ENCODE measurements at places on chromosomes 16 and 17.

- no peak for DNase-seq
Measured at GRCh38 chr16:79493911-79494310, 106.6 kb downstream of the MAF start.

DNA sequence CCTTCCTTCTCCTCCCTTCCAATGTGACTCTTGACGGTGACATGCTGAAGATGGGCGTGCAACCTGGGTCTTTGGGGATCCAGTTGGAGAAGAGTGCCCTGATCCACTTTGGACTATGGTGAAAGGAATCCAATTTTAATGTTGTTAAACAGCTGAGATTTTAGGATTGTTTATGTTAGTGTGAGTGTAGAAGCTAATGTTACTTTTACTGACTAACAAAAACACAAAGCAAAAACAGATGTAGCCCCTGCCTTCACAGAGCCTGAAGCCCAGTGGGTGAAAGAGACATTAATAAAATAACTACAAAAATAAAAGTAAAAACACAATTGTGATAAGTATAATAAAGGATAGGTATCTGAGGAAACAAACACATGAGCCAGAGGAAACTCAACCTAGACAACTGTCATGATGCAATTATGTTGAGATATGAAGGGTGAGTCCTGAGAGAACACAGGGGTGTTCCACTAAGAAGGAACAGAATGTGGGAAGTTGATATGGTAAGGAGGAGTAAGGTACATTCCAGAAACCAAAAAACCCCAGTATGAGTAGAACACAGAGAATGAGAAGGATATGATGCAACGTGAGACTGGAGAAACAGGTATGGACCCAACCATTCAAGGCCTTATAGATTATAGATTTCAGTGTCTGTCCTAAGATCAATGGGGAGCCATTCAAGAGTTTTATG, 115.1 kb upstream of the PMFBP1 start:
- no peak for DNase-seq

- no peak for DNase-seq
Measured at GRCh38 chr16:466651-467050, 41.2 kb downstream of the RAB11FIP3 start.

GRCh38 chr17:62746941-62747340, 61.2 kb downstream of the MARCHF10 start:
- no peak for DNase-seq

DNA sequence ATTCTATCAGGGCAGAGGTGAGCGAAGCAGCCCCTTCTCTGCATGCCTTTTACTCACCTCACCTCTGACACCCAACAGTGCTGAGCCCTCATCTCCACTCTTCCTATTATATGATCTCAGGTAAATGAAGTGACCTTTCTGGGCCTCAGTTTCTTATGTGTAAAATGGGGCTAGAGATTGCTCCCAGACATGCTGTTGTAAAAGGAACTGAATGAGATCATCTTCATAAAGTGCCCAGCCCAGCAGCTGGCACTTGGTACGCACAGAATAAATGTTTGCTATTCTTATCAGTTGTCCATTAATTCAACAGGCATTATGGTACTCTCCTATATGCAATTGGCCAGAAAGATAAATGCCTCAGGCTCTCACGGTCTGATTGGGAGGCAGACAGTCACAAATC, 4.5 kb upstream of the GALK1 start:
- no peak for DNase-seq

DNA sequence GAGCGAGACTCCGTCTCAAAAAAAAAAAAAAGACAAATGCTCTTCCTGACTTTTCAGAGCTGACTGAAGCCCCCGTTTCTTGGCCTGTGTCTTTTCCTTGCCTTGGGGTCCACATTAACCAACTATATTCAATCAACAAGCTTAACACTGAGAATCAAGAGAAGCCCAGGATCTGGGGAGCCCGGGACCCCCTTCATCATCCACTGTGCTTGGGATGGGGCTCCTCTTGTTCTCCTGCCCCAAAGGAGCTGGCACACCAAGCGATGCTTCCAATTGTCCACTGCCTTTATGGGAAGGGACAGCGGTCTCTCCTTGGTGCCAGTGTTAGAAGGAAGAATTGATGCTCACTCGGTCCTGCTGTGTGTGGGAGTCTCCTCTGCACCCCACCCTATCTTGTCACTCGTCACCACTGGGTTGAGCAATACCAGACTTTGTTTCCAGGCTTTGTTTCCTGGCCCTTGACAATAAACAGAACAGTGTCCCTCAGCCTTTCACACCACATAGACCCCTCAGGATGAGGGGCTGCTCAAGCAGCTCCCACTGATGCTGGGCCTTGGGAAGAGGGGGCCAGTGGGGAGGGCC, 146.7 kb downstream of the KCNJ12 start:
- no peak for DNase-seq

- DNase-seq, result no peak
Measured at GRCh38 chr16:55261301-55261700, 62.7 kb upstream of the IRX6 start.

DNA sequence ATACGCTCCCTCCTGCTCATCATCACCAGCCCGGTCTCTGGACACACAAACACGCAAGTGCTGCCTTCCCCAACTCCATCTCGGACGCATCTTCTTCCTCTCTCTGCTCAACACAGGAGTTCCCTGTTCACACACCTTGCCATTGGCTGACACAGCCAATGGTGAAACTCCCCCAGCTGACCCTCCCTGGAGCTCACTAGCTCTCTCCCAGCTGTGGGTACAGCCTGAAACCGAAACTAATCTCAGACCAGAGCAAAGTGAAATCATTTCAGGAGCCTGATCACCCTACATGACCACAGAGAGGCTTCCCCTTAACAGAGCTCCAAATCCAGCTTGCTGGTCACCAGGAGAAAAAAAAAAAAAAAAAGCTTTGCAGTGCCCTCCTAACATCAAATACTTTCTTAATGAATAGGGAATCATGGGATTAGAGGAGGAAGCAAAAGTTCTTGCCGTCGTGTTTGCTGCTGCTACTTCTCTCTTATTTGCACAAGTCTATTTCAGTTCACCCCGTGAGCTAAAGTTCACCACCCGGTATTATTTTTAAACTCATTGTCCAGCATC, 8.3 kb downstream of the CUEDC1 start:
- DNase-seq, result no peak

DNA sequence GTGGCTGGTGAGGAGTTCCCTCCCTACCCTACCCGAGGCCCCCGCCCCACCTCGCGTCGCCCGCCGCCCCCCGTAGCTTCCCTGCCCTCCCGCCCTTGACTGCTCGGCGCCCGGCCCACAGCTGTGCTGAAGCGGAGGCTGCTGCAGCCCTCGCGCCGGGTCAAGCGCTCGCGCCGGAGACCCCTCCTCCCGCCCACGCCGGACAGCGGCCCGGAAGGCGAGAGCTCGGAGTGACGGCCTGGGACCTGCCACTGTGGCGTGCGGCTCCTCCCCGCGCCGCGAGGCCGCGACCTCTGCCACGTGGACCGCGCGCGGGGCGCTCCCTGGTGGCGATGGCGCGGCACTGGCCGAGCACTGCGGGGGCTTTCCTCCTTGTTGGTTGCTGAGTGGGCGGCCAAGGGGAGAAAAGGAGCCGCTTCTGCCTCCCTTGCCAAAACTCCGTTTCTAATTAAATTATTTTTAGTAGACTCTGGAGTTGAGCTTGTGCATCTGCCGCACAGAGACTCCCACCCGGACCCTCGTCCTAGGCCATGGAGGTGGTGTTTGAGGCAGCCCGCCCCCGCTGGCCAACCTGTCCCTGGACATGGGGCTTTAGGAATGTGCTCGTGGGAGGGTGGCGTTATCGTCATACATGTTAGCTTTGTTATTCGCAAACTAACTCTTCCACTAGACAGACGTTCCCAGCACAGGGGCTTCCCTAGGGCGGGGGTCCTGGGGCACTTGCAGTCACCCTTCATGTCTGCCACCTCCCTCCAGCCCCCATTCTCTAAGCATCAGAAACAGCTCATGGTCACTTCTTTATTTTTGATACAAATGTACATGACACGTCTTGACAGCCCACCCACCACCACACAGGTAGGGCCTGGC, 4.4 kb downstream of the TP53I13 start:
- no peak for DNase-seq

DNA sequence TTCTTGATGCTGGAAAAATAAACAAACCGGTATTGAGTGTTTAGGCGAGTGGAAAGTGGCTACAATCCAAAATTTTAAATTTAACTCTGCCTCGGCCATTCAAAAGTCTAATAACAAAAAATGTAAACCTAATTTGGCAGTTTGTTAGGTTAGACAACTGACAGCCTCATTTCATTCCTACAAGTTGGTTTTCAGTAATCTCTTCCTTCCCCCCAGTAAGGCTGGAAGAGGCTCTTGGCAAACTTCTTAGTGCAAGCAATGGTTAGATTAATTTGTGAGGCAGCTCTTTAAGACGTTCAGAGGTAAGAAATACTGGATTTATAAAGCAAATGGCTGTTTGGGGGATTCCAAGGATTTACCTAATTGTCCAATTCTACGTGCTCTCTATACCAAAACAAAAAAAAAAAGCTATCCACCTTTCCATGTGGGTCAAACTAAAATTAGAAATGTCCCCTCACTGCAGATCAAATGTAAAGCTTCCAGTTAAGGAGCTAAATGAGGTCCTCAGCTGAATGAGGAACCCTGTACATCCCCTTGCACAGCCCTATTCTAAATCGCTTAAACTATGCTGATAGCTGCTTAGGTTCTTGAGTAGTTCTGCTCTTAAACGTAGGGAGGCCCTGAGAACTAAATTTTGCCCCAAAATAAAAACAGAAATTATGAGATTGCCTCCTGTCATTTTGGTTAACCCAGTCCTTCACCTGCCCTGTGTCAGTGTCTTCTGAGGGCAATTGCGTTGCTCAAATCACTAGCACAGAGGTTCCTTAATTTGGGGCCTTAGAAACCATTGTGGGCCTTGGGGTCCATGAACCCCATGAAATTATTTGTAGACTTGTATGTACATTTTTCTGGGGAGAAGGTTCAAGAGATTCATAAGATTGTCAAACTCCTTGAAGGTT, 2.9 kb downstream of the HEXIM1 start:
- DNase-seq, result no peak

DNA sequence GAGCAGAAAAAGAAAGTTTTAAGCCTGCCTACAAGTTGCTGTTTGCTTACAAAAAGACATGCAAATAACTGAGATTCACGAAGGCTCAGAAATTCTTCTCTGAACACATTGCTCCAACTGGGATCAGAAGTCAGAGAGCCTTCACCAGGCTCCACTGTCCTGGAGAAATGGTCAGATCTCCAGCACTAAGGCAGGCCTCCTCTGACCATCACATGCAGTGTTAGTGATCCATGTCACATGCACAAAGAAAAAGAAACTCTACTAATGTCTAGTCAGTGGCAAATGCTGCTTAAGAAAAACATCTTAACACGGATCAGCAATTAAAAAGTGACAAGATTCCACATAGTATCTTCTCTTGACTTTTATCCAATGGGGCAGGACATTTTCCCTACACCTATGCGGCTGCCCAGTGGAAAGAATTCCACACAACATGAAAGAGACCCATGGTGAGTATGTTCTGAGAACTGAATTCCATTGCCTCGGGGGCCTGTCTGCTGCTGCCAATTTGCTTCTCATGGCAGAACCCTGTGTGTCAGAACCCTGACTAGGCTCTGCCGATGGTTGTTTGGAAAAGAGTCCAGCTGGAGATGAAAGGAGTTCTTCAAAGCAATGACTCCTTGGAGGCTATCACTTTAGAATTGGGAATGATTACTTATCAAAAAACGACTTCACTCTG, 96.6 kb downstream of the HIC1 start:
- no peak for DNase-seq

GRCh38 chr17:63702721-63703015, 2.7 kb upstream of the LIMD2 start:
- DNase-seq, result no peak

DNA sequence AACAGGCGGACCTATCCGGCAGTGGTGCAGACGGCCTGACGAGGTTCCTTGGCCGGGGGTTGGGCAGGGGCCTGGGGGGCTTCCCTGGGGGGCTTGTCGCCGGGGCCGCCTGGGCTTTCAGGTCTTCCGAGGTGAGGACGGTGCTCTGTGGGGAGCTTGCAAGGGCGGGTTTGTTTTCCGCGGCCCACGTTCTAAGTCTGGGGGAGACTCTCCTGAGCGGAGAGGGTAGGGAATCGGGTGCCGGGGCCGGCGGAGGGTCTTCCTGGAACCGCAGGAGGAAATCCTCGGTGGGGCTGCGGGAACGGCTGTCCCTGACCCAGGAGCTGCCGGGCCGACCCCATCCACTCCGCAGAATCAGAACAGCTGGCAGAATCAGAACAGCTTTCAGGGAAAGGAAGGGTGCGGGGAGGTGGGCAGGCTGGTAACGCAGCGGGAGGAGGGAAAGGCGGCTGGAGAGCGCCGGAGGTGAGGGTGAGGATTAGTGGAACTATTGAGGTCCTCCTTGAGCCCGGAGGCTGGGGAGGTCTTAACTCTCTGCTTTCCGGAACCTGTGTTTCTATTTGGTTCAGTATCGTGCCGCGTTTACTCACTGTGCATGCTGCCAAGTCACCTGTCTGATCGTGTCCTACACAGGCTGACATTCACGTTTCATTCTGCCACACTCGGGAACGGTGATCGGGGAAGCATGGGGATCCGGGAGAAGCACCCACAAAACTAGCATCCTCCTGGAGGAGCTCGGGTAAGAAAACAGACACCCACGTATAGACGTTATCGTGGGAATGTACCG, 28.9 kb downstream of the CPSF4L start:
- no peak for DNase-seq

- DNase-seq, result no peak
Measured at GRCh38 chr16:23716484-23716883, 3.5 kb upstream of the ERN2 start.

DNA sequence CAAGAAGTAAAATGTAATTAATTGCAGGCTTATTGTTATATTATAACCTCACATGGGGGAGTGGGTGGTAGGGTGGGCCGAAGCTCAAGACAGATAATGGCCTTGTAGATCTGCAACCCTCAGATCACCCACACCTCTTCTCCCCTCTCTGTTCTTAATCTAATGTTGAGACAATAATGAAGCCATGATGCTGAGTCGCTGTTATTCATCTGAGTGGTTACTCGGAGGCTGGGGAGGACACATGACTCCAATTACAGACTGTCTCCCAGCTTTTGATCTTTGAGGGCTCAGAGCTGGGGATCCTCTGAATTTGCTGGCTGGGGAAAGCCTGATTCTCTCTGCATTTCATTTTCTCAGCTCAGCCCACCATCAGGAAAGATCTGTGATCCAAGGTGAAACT, 275.3 kb downstream of the SHISA9 start:
- DNase-seq, result no peak

GRCh38 chr16:89401641-89402445, 88.5 kb downstream of the ANKRD11 start:
- DNase-seq, result no peak

DNA sequence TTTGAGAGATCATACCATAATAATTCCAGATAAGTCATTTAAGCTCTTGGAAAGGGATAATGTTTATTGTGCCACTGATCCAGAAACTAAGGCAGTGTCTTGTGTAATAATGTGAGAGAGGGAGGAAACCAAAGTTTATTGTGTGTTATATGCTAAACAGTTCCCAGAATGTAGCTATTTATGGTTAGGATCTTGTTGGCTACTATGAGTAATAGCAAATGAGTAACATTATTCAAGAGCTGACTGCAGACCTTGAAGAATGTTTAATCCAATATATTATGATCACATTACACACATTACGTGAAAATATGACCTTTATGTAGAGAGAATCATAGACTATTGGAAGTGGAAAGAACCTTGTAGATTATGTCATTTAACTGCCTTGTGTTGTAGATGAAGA, 139.5 kb downstream of the BCAS3 start:
- no peak for DNase-seq

GRCh38 chr16:85635545-85636140, 22.5 kb downstream of the GSE1 start:
- DNase-seq, result no peak

GRCh38 chr17:79800325-79801155, 3.7 kb upstream of the CBX8 start:
- DNase-seq, result no peak

GRCh38 chr16:18969855-18970240, 13.9 kb upstream of the TMC7 start:
- no peak for DNase-seq

GRCh38 chr17:4877089-4877488, 22.2 kb upstream of the C17orf107 start:
- DNase-seq, result no peak

Data from activated gamma-delta T cell (primary cell).